Skin of body (tissue), 3 donors: ENCODE measurements at places on chromosomes 1 and 21. TPM values are rescaled to one million over a fixed set of nuclear protein-coding genes. Genes with fewer than 3 reads are reported as not detected.

DNA sequence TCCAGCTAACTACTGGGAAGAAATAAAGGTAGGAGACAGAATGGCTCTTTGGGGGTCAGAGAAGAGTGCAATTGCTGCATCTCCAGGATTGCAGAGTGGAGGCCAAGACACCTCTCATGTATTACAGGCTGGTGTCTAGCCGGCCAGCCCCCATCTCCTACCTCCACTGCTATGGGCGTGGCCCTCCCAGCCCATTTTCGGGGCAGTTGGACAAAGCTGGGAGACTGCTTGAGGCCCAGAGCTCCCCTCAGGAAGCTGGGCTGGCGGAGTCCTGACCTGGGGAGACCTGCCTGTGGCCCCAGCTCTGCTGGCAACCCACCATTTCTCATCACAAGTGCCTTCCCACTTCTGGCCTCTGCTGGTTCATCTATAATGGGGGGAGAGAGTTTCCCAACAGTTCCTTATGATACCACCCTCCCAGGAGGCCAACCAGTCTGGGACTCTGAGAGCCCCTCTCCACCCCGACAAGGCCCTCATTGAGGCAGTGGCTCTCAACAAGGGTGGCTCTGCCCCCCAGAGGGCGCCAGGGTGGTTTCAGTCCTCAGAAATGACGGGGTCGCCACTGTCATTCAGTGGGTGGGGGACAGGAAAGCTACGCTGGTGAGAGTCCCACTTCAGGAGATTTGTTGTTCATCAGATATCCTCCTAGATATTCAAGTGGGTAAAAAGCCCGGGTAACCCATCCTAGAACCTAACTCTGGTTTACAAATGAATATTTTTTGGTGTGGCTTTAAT, 11.5 kb downstream of the RAP1GAP start:
- no peak for DNase-seq

- no peak for DNase-seq
Measured at GRCh38 chr1:40838045-40838979, 23.9 kb downstream of the CITED4 start.

- peak; percentile 6 for DNase-seq
Measured at GRCh38 chr1:12067900-12068821, 5.1 kb downstream of the TNFRSF8 start.

DNA sequence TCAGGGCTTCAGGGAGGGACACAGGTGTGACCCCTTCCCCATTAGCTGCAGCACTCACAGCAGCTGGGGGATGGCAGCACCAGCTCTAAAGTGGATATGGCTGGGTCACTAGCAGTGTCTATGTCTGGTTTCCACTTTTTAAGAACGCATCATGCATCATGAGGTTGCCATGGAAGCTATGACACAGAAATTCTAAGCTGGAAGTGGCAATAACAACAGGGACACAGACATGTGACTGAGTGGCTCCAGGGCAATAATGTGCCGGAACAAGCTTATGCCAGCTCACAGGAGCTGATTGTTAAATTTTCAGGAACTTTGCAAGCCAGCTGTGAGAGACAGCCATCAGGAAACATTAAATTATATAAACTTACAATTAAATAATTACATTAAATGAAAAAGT, 51.2 kb upstream of the NFASC start:
- no peak for DNase-seq

DNA sequence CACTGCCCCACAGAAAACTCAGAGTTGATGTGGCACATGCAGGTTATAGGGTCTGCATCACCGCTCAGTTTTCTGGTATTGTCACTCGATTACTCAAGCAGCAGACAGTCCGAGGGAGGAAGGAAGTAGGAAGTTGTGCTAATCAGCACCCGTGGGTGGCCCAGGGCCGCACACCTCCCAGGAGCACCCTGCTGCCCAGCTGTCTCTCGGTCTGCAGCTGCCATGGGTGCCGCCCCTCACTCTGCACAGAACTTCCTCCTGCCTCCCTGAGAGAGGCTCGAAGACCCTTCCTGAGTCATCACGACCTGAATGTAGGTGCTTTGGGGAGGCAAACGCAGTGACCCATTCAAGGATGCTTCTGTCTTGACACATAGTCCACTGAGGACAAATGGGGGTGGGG, 4.2 kb upstream of the TFF3 start:
- no peak for DNase-seq

DNA sequence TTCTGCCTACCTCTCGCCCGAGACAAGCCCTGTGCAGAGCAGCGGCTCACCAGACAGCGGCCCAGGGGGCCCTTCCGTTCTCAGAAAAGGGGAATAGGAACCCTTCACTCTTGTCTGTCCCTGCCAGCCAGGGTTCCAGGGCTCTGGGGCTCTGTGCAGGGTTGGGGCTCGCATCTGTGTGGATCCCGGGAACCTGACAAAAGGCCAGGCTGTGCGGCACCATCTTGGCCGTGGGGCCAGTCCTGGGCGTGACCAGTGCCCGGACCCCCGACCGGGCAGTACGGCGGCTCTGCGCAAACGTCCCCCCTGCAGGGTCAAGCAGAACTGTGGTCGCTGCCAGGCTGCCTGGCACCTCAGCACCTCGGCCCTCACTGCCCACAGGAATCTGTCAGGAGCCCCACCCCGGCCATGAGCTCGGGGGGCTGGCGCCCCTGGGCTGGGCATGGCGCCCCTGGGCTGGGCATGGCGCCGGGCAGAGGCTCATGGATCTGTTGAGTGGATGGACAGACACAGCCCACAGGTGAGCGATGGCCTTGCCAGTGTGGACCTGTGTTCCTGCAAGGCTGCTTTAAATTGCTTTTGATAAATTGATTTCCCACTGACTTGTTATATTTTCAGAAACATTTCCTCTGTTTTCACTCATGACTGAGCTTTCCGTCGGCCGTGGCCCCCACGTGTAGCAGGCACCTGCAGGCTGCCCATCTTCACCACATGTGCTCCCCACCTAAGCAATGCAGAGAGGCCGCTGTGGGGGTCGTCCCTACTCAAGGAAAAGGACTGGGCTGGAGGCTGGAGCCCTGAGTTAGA, 59.0 kb downstream of the SLX9 start:
- no peak for DNase-seq

- peak; percentile 48 for DNase-seq
Measured at GRCh38 chr1:203686091-203686632, 59.5 kb downstream of the ATP2B4 start.

DNA sequence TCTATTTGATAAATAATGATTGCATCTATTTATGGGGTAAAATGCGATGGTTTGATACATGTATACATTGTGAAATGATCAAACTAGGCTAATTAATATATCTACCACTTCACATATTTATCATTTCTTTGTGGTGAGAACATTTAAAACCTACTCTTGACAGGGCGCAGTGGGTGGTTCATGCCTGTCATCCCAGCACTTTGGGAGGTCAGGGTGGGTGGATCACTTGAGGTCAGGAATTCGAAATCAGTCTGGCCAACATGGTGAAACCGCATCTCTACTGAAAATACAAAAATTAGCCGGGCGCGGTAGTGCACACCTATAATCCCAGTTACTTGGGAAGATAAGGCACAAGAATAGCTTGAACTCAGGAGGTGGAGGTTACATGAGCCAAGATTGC, 25.3 kb downstream of the PLEKHA6 start:
- DNase-seq: no peak

GRCh38 chr1:217331698-217332097, 299.2 kb downstream of the GPATCH2 start:
- DNase-seq: no peak

DNA sequence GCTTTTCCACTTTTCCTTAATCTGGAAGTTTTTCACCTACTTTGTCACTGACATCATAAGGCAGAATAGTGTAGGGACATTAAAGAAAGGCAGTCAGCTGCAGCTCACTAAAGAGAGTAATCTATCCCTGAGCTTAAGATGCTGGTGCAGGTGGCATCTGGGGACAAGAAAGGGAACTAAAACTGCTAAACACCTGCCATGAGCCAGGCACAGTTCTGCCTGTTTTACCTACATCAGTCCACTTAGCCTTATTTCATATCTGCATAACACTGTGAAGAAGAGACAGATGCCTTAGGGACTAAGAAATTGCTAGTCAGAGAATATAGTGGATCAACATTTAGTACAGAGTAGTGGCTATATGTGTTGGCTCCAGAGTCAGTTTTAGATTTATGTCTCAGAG, 88.1 kb downstream of the GPATCH2 start:
- no peak for DNase-seq

DNA sequence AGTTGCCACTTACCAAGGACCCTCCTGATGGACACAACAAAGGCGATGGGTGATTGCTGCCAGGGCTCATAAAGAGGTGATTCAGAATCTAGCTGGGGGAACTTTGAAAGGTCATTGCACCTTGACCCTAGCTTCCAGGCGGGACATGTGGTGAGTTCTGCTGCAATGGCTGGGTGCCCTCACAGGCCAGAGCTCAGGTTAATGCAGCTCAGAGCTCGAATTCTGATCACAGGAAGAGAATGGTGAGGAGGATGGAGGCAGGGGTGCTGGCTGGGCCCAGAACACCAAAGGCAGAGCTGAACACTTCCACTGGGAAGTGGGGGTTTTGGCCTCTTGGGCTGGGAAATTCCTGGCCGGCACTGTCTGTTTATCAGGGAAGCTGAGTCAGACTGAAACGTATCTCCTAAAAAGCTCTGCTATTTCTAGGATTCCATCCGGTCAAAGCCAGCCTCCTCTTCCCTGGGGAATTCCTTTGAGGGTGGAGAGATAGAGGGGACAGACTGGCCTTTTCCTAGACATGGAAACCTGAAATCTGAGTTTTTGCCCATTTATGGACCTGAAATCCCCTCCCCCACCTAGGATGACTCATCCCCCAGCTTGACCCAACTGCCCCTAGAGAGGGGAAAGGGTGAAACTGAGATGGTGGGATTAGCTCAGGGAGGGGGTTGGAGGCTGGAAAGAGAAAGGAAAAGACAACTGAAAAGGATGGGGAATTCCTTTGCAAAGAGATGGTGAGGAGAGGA, 27.2 kb downstream of the NUAK2 start:
- peak; percentile 28 for DNase-seq

GRCh38 chr21:27346041-27346448, 379.2 kb upstream of the ADAMTS5 start:
- DNase-seq: no peak

DNA sequence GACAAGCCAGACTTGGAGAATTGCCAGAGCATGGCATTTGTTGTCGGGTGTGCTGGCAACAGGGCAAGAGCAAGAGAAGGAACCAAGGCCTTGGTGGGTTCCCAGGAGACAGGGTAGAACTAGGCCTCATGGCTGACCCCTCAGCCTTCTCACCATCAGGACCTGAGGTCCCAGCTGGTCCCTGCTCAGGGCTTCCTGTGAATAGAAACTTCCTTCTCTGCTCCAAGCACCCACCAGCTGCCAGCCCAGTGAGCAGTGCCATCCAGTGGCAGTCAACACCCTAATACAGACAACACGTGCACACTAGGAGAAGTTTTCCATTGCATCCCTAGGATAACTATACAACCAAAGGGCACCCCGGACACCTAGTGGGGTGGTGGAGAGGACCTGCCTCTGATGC, 22.8 kb downstream of the S100A6 start:
- no peak for DNase-seq

DNA sequence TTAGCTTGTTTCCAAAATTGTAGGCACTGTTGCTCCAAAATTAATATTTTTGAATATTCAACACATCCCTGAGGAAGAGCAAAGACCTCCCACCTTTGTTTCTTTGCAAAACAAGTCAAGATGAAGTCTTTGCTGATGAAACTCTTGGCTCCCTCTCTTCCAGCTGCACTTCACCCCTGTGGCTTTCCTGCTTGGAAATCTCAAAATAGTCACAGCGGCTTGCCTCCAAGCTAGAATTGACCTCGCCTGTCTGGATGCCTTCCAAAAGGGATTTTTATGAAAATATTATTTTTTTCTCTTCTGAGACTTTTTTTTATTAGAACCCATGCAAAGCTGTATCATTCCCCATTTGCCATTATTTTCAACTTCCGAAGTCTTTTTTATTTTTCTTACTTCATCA, 71.1 kb upstream of the MROH9 start:
- peak; percentile 87 for DNase-seq

GRCh38 chr1:7187112-7187493, 401.8 kb downstream of the CAMTA1 start:
- DNase-seq: no peak

DNA sequence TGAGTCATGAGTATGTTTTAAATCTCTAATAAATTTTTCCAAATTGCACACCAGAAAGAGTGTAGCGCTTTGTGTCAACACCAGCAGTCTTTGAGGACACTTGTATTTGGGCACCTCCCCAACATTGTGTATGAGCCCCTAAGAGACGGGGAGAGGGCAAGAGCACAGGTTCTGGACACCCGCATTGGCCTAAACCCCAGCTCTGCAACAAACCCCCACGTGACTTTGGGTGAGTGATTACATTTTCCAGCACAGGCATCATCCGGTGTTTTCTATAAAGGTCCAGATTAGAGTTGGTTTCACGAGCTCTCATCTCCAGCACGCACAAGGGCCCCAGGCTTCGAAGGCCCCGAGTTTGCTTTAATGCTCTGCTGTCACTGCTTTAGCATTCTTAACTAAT, 66.3 kb upstream of the SLC45A1 start:
- no peak for DNase-seq

DNA sequence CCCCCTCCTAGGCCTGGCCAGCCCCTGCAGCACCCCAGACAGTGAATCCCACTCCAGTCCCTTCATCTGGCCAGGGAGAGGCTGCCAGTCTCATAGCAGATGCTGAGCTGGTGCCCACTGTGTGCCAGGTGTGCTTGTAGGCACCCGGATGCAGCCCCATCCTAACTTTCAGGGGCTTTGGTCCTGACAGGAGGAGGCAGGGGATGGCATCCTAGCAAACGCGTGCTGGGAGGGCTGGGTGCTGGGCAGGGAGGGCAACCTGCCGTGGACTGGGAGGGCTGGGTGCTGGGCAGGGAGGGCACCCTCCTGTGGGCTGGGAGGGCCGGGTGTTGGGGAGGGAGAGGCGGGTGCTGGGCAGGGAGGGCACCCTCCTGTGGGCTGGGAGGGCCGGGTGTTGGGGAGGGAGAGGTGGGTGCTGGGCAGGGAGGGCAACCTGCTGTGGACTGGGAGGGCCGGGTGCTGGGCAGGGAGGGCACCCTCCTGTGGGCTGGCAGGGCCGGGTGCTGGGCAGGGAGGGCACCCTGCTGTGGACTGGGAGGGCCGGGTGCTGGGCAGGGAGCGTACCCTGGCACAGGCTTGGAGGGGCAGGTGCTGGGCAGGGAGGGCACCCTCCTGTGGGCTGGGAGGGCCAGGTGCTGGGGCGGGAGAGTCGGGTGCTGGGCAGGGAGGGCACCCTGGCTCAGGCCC, 35.3 kb downstream of the SLC19A1 start:
- no peak for DNase-seq

GRCh38 chr1:91282695-91283420, 121.8 kb downstream of the HFM1 start:
- DNase-seq: peak; percentile 56

DNA sequence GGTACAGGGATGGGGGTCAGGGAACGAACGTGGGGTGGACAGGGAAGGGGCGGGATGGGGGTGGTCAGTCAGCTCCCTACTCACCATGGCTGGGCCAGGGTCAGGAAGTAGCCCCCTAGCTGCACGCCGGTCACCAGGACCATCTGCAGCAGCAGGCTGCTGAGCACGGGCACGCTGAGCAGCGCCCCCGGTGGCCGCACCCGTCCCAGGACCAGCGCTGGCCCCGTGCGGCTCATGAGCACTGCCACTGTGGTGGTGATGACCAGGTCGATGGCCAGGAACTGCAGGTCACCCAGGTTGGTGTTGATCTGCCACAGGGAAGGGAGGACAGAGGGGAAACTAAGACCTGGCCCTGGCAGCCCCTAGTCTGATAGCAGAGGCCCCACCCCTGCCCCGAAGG, 6.5 kb upstream of the MFAP2 start:
- DNase-seq: no peak

HHAT gene
- total RNA-seq: 6.8 TPM

GBP7 gene
- total RNA-seq: not detected

KCNJ9 gene
- not detected for total RNA-seq

KCNJ15 gene
- 3.4 TPM for total RNA-seq

NMNAT1 gene
- total RNA-seq: 10.0 TPM

LCA5L gene
- 0.89 TPM for total RNA-seq

RYR2 gene
- 1.1 TPM for total RNA-seq
